ENCODE measurements at places on chromosomes 2 and 18. TPM values are rescaled to one million over a fixed set of nuclear protein-coding genes. Genes with fewer than 3 reads are reported as not detected.

TRIM43 gene
- not detected for total RNA-seq

DNA sequence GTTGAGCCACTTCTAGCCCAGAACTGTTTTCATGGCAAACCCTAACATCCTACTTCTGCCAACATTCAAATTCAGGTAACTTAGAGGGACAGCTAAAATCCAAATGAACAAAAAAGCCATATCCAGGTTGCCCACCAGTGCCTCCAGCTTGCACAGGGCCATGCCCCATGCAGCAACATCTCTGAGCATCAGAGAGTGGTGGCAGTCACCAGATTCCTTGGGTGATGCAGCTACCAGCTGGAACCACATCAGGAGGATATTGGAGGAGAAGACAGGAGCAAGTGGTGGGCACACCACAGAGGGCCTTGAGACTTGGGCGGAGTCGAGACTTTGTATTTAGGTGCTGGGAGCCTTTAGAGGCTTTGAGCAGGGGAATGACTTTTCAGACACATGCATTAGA is 50.5 kb downstream of the SDC1 start:
- DNase-seq = no peak

- no peak for DNase-seq
Measured at GRCh38 chr2:205138735-205139134, 543.6 kb upstream of the NRP2 start.

GRCh38 chr2:239186516-239187357 is 214.1 kb downstream of the HDAC4 start:
- no peak for DNase-seq

DNA sequence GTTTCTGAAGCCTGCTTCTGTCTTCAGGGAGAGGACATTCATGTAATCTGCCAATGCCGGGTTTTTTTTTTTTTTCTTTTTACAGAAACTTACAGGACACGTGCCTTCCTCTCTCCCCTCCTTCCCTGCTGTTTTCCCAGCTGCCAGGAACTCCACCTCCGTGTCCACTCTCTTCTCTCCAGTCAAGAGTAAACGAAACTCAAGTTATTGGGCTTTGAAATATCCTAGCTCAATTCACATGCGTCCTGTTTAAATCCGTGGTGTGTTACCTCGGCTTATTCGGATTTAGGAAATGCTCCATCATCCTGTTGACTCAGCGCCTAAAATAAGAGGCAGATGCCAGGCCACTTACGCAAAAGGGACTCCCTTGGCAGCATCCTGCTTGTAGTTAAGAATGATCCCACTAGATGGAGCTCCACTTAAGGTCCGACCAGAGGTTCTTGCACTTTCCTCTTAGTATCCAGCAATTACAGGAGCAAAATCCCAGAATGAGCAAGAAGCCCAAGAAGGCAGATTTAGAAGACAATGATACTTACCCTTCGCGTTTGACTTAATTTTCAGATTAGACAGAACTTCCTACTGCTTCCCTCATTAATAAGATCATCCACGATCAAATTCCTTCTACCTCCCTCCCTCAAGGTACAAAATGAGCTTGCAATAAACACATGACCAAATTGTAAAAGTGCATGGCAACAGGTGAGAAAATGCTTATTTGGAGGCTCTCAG is 97.2 kb upstream of the ZCCHC2 start:
- peak; percentile 98 for DNase-seq

DNA sequence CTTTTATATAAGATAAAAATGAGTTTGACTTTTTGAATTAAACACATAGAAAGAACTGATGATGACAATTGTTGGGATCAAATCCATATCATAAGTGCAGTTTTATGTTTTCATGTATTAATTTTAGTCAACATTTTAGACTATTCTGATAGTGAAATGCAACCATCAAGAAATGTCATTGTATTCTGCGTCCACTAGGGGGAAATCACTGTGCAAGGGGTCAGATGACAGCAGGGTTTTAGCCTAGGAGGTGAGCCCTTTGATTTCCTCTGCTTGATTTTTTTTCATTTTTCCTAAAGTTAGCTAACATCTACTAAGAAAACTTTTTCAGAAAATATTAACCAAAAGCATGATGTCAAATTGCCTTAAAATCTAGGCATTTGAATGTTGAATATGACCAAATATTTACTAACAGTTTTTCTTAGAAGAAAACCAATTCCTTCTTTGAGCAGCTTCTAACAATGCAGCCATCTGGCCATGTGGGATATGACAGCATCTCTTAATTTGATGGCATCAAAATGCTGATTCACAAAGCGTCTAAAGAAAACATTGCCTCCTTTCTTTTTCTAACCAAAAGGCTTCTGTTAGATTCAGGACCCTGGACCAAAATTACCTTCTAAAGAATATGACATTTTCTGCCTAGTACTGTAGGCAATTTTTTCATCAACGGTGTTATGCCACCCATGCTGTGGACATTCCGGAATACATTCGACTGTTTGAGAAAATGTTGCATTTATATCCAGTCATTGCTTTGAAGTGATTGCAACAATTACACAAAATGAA is 141.5 kb downstream of the SPHKAP start:
- no peak for DNase-seq

DNA sequence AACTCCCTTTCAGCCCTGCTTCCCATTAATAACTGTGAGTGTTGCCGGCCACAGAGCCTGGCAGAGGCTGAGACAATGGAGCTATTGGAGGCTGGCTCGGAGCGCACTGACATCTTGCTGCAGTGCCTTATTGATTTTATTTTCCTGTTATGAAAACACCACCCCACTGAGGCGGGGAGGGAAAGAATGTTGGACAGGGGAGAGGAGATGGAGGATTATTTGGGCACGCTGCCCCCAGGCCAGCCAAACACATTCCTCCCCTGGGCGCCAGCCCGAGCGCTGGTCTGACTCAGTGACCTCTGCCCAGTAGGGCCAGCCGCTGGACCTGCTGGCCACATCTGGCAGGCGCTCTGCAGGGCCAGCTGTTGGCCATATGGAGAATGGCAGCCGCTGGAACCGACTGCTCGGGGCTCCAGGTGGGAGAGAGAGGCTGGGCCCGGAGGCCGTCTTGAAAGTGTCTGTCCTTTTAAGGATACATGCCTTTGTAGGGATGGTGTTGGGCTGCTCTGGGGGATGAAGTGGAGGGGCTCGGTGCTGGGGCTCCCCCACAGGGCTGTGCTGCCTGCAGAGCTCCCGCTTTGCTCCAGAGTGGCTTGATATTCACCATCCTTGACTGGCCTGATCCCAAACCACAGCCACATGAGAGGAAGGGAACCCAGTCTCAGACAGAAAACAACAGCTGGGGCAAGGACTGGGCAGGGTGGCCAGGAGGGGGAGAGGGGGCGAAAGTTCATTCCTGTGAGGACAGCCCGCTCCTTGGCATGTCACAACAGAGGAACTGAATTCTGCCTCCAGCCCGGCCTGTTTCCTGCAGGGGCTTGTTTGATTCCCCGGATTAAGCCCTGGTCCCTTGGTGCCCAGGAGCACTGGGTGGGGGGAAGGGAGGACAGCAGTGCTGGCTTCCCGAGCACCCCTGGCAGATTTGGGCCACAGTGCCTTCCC is 179.0 kb downstream of the KLHL29 start:
- no peak for DNase-seq
